Fibroblast of the conjunctiva (primary cell): ENCODE measurements at places on chromosomes 16 and 17.
A peak's percentile ranks its signal among the peaks of the same experiment; 100 is the strongest.

DNA sequence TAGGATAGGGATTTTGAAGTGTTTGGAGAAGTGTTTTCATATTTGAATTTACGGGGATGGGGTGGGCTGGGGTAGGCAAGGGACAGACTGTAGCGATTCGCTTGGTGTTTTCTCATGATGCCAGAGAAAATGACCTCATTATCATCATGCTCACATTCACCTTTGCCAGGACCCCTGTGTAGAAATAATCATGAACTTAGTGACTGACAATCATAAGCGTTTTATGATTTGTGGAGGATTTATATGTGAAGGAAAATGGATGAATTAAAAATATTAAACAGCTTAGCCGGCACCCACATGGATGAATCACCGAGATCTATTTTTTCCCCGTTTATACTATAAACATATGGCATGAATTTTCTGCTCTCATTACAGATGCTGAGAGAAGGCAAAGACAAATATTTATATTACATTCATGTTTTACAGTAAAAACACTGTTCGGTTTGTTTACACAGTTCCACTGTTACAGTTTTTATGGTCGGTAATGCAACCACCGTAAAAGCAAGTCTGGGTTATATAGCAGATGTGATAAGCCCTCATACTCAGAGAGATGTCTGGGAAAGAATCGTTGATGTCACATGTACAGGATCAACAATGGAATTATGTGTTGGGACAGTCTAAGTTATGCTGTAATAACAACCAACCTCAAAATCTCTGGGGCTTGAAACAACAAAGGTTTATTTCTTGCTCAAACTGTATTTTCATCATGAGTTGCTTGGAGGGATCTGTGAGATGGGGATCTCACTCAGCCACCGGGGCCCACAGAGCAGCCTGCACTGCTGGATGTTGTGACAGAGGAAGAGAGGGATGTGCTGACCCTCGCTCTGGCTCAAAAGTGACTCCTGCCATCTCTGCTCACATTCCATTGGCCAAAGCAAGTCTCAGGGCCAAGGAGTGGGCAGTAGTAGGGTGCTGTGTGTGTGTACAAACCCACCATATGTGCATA is 85.1 kb downstream of the WWOX start:
- DNase-seq = no peak

DNA sequence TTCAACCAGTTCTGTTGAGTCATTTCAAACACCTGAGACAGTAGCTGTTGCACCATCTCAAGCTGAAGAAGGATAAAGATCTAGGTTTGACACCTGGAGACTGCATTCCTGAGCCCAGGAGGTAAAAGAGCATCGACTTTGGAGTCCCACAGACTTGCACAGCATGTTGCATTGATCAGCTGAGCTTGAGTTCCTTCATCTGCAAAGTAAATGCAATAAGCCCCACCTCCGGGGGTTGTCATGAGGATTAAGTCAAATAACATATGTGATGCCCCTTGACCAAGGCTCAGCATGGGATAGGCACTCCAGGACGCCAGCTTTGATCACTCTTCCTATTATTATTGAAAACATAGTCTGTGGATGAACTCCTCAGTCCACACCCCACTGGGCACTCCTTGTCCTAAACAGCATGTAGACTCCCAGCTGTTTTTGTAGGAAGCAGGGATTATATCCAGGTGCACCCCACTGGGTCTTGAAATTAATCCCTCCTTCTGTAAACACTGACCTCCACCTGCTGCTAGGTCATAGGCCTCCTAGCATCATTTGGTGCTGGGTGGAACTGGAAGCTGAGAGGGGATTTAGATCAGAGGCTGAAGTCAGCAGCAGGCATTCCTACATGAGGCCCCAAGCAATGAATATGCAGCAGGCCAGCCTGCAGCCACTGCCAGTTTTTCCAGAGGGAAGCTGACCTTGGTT is 259.0 kb downstream of the HS3ST4 start:
- DNase-seq = no peak

DNA sequence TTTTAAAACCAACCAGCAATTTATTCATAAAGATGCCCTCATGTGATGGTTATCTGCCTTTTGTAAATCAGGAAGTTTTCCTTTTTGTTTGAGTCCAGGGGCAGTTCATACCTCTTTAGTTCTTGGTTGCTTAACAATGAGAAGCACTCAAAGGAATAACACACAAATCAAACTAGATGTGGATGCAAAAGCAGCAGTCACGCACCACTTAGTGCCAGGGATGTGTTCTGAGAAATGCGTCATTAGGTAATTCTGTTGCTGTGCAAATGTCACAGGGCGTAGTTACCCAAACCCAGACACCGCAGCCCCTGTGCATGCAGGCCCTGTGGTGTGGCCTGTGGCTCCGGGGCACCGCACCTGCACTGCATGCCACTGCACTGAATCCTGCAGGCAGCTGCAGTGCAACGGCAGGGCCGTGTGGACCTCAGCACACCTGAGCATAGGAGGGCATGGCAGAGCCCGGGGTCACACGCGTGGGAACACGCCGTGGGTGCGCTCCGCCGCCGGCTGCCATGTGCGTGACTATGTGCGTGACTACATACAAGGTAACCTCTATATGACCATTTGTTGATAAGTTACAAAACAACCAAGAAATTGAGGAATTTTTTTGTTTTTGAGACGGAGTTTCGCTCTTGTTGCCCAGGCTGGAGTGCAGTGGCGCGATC is 39.6 kb downstream of the PKD1 start:
- no peak for DNase-seq

DNA sequence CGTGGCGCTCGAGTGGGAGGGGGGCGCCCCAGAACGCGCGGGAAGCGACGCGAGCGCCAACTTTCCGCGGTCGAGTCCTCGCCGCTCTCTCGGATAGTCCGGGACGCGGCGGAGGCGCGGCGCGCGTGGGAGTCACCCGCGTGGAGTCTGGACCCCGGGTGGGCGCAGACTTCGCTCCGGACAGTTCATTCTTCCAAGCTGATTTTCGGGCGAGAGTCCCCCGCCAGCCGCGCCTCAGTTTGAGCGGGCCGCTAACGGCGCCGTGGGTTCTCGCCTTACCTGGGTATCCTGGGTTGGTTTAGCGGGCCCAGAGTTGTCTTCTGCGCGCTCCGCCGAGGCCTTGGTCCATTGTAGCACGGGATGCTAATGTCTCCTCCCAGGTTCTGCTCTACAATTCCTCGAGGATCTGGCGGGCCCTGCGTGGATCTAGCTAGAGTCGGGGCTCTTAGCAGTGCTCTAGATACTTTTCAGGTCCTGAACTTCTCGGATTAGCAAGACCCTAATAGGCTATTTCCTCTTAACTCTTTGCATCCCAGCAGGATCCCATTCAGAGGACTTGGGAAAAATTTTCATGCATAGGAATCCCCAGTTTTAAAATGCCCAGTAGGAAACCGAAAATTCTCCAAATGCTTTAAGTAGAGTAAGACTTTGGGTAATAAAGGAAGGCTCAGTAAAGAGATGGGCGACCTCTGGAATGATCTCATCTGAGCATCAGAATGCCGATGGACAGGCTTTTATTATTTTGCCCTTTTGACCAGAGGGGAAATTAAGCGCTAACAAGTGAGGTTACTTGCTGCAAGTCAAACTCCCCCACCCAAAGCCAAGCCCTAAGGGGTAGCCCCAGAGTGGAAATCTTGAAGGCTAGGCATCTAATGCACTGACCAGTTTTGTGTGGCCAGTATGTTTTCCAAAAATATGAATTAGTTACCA is 537 bp upstream of the GJC1 start:
- DNase-seq = no peak

GRCh38 chr17:661509-661908 is 53.1 kb downstream of the VPS53 start:
- DNase-seq = no peak

DNA sequence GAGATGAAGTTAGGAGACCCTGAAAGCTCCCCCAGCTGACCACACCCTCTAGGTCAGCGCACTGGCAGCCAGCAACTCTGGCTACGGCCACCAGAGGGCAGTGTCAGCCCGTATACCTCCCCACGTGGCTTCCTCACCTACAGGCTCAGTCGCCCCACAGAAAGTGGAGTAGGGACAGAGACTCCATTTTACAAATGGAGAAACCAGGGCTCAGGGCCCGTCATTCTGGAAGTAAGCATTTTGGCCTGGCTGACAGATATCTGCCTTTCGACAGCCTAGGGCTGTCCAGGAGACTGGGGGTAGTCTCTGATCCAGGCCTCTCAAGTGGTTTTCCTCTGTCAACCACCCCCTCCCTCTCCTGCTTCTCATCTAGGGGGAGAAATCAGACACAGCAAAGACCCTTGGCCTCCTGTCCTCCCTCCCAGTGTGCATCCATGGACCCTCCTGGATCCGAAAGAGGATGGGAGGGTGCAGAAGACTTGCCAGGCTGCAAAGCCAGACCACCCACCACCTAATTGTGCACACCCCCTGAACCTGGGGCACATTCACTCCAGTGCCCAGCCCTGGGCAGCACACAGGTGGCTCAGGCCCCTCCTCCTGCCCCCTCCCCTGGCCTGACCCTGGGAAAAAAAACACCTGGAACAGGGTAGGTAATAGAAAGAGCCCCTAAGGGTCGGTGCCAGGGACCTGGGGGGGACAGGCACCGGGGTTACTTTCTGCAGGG is 3.8 kb upstream of the HAP1 start:
- DNase-seq = peak; percentile 70

DNA sequence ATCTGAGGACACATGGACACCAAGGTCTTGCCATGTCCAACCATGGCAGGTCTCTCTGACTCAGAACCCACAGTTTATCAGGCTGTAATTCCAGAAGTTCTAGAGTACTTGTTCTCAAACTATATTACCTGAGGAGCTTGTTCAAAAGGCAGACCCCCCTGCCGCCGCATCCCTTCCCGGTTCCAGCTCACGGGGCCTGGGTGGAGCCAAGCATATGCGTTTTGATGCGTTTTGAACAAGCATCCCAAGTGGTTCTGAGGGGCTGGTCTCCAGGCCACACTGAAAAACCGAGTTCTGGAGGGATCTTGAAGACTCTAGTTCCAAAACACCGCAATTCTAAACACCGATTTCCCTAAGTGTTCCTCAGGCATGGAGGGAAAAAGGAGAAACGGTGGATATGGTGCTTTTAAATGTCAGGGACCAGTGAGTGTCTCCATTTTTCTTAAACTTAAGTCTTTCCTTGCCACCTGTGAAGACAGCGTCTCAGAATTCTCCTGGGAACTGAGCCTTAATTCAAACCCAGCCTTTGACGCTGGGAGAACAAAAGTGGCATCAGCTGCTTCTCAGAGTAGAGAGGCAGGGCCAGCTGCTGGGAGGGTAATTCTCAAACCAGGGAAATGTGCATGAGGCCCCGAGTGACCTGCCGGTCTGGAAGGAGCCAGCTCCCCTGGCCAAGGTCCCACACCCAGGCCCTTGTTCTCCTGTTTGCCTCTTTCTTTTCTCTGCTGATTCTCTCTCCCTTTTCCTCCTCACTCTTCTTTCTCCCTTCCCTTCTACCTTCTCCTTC is 84.4 kb upstream of the PLCG2 start:
- DNase-seq = no peak

DNA sequence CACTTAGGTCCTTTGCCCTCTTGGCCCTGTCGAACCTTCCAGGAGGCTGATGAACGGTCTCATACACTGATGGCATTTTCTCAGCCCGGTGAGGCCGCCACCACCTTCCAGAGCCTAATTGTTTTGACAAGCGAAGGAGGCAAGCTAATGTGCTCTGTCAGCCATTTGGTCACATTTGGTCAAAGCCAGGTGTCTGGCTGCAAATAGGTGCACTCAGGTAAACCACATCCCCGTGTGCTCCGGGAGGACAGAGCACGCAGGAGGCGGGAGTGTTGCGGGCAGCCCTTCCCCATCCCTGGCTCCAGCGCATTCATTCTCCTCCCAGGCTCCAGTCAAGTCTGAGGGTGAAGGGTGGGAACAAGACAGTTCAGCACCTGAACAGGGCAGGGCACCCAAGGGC is 240.1 kb downstream of the MSI2 start:
- DNase-seq = no peak

- no peak for DNase-seq
Measured at GRCh38 chr16:47779201-47780016, 318.3 kb downstream of the PHKB start.

GRCh38 chr16:72856797-72857196 is 191.1 kb downstream of the ZFHX3 start:
- DNase-seq = no peak

DNA sequence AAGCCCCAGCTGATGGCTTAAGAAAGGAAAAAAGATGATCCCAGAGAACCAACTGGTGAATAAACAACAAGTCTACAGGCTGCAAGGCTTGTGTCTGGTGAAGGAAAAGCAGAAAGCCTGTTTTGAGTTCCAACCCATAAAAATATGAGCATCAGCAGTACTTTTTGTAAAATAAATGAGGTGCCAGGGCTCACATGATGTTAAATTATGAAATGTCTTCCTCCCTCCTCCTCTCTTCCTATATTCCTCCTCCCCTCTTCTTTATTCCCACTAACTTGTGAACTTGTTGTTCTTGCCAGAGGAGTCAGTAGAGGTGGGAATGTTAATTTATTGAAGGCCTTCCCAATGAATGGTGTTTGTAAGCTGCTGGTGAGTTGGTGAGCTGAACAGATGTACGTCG is 212.2 kb upstream of the CDH11 start:
- no peak for DNase-seq

DNA sequence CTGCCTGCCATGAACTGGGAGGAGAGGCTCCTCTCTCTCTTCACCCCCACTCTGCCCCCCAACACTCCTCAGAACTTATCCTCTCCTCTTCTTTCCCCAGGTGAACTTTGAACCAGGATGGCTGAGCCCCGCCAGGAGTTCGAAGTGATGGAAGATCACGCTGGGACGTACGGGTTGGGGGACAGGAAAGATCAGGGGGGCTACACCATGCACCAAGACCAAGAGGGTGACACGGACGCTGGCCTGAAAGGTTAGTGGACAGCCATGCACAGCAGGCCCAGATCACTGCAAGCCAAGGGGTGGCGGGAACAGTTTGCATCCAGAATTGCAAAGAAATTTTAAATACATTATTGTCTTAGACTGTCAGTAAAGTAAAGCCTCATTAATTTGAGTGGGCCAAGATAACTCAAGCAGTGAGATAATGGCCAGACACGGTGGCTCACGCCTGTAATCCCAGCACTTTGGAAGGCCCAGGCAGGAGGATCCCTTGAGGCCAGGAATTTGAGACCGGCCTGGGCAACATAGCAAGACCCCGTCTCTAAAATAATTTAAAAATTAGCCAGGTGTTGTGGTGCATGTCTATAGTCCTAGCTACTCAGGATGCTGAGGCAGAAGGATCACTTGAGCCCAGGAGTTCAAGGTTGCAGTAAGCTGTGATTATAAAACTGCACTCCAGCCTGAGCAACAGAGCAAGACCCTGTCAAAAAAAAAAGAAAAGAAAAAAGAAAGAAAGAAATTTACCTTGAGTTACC is 36.7 kb upstream of the STH start:
- DNase-seq = no peak

GRCh38 chr16:68744744-68745280 is 7.7 kb downstream of the CDH1 start:
- no peak for DNase-seq

GRCh38 chr17:9862220-9862619 is 36.5 kb downstream of the GLP2R start:
- no peak for DNase-seq

DNA sequence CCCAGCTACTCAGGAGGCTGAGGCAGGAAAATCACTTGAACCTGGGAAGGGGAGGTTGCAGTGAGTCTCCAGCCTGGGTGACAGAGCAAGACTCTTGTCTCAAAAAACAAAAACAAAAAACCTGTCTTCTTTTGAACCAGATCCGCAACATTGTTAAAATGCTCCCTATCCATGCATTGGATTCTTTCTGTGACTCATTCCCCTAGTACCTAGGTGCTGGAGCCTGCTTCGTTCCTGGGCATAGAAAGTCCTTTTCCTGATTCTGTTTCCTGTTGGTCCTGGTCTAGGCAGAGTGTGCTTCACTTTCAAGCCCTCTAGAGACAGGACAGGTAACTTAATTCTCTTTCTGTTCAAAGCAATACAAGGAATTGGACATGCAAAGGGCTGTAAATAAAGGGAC is 5.2 kb downstream of the EPN2 start:
- DNase-seq = no peak

- no peak for DNase-seq
Measured at GRCh38 chr17:56099649-56100048, 53.6 kb upstream of the ANKFN1 start.
